ENCODE measurements at places on chromosomes 5 and 9.

DNA sequence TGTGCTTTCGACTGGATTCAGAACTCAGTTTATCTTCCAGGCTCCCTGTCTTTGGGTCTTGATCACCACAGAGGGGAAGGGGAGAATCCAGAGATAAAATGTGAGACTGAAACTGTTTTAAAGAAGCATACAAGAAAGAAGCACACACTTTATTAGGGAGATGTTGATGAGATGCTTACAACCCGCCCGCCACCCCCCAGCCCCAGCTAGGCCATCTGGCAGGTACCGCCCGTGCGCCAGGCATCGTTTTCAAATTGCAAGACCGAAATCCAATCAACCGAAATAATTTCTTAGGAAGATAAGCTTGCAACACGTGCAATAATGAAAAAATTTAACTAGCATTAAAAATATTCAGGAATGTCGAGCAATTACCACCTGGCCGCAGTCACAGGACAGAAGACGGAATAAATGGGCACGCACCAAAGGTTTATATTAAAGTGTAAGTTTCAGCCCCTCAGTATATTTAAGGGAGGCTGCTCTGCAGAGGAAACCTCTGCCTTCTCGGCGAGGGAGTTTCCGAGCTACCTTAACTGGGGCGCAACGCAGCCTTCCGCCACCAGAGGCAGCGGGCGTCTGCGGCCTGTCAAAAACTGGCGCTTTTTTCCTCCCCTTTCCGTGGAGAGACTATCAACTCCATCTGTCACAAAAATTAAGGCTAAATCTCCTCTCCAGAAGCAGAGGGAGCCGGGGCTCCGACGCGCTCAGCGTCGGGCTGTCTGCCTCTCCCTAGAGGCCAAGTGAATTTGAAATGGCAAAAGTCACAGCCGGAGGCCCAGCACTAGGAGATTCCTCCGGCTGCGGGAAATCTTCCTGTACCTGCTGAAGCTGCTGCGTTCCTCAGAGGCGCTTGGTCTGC is 996 bp upstream of the GAS1 start:
- DNase-seq, result no peak

DNA sequence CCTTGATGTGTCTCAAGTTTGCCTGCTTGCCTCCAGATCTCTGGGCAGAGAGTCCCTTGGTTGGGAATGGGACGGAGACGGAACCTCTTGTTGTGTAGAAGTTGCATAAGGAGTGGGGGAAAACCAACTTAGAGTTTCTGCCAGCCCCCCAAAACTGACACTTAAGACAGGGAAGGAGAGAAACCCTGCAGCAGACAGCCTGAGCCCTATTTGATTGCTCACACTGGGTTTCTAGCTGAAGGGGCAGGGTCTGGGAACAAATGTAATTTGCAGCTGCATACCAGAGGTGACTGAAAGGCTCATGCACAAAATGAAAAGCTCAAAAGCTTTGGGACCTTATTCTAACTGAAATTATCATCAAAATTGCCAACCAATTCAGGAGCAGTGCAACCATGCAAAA is 254.5 kb downstream of the RASEF start:
- no peak for DNase-seq

- no peak for DNase-seq
These were observed 1.3 kb upstream of the NIPBL start for GRCh38 chr5:36875051-36875789.

- no peak for DNase-seq
These were observed 199.3 kb upstream of the PDE4D start for GRCh38 chr5:60092671-60093422.

- no peak for DNase-seq
These were observed 15.8 kb upstream of the HMHB1 start for GRCh38 chr5:143796125-143796524.

DNA sequence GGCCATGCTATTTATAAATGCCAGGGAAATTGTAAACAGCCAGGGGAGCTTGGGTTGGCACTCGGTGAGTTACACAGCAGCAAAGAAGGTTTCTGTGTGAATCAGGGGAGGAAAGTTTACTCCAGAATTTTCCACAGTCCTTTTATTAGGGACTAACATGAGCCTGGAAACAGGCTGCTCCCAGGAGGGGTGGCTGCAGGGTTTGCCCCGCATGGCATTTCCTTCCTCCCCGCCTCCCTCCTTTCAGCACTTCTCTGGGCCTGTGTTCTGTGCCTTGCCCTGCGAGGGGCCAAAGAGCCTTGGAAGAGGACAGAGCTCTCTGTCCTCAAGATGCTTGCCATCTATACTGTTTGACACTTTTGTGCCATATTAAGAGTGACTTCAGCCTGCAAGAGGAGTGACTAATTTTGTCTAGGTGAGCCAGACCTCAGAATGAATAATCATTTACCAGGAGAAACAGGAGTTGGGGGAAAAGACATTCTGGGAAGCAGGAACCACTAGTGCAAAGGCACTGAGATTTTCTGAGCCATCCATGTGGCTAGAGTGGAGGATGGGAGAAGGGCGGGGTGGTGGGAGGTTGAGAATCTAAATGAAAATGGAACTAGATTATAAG is 1.8 kb downstream of the GSN start:
- DNase-seq, result no peak

DNA sequence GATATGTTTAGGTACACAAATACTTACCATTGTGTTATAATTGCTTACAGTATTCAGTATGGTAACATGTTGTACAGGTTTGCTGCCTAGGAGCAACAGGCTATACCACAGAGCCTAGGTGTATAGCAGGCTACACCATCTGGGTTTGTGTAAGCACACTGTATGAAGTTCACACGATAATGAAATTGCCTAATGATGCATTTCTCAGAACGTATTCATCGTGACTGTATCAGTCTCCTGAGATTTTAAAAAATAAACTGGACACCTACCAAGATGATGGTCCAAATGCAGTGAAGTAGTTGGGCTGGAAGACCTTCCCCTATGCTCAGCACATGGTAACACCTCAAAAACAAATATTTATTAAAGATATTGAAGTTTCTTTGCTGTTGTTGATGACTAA is 103.3 kb upstream of the NFIB start:
- DNase-seq, result no peak

DNA sequence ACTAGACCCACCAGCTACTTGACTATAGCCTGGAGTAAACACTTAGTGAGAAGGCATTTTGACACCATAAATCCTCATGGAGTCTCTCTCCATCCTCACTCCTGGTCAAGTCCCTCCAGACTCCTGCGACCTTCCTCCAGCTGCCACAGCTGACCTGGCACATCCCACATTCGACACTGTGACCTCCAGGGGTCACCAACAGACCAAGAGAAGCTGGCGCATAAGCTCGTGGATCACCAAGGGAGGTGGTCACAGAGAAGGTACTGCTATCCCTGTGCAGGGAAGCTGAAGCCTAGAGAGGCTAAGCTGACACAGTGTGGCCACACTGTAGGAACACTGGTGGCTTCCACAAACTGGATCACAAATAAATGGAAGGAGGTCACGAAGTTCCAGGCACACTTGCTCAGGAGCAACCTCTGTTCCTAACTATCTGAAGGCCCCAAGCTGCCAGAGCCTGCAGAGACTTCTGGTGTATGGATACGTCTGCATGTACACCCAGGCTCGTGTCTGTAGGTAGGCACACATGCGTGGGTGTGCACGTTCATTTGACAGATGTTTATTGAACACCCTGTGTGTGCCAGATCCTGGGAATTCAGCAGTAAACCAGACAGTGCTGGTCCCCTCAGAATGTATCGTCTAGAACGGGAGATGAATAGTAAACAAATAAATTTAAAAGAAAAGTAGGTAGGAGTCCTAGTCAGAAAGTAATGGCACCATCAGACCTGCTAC is 104.4 kb downstream of the C5orf15 start:
- DNase-seq, result no peak

DNA sequence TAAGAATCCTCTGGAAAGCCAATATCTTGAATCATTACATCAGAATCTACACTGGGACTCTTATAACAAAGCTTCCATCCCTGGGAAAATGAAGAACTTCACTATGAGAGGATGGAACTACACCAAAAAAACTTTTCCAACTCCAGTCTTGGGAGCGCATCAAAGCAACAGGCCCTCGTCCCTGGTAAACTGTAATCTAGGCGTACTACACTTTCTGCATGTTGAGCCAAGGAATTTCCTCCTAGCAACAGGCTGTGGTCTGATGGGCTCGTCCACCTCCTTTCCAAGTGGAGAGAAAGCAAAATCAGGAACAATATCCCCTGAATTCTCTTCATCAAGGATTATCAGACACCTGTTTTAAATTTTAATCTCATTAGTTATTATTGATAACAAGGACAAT is 94.1 kb downstream of the NFIB start:
- no peak for DNase-seq

DNA sequence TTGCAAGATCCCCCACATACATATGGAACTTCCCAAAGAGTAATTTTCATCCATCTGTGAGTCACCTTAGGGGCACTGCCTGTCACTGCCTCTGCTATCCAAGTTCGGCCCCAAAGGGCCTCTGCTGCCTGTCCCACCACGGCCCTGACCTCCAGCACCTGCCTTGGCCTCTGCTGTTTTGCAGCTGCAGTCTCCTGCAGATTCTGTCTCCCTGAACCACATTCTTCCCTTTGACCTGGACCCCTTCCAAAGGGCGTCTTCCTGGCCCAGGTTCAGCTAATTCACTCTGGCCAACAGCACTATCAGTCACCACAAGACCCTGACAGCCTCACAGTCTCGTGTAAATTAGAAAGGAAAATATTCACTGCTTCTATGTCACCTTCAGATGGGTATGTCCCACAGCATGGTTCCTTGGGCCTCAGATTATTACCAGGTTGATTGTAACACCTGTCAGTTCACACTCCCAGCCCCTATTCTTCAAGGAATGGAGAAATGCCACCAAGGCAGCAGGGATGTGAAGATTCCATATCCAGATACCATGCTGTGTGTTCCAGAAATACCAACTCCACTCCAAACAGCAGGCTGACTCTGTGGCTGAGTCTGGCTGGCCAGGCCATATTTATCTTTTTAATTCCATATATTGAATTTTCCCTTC is 479.3 kb downstream of the ARHGEF28 start:
- no peak for DNase-seq

GRCh38 chr9:70933321-70933720 is 188.1 kb downstream of the TRPM3 start:
- no peak for DNase-seq

- no peak for DNase-seq
These were observed 248.1 kb downstream of the IRX1 start for GRCh38 chr5:3843706-3844105.

- no peak for DNase-seq
These were observed 39.6 kb upstream of the TIFAB start for GRCh38 chr5:135491552-135492318.

- DNase-seq, result no peak
These were observed 2.8 kb upstream of the RACK1 start for GRCh38 chr5:181246276-181247049.

DNA sequence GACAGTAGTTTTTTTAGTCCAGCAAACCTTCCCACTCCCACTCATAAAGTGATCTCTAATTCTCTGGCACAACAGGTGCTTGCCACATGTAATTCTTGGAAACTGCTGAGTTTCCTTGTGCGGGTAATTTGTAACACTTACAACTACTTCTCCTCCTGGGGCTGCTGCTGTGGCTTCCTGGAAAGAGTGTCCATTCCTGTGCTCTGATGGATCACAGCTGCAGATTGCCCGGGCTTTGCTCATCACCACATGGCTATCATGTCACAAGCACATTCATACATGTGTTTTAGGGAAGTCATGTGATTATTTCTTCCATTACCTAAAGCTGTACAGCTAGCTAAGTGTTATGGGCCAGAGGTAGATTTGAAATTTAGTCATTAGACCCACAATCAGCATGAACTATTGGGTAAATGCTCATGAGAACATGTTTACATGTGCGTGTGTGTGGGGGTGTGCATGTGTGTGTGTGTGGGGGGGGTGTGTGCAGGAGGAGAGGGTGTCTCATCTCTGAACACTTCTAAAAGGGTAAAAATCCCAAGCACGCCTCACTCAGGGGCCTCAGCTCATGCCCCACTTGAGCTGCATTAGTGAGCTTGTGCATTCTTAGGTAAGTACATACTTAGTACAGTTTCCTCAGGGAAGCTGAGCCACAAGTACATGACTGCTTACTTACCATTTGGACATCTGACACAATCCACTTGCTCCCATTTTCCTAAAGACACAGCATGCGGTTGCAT is 118.1 kb upstream of the CCDC112 start:
- DNase-seq, result no peak

DNA sequence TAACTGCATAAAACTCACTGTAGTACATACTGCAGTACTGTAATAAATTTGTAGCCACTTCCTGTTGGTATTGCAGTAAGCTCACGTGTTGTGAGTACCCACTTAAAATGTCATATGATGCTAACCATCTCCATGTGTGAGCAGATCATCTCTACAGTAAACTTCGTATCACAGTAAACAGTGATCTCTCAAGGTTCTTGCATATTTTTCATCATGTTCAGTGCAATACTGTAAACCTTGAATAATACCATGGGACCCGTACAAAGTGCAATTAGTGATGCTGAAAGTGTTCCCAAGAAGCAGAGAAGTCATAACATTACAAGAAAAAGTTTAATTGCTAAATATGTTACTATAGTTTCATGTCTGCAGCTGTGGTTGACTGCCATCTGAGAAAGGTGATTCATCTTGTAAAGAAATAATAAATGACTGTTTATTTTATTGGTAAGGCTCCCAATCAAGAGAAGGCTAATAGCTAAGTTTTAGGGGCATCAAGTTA is 253.8 kb upstream of the POU5F2 start:
- no peak for DNase-seq

DNA sequence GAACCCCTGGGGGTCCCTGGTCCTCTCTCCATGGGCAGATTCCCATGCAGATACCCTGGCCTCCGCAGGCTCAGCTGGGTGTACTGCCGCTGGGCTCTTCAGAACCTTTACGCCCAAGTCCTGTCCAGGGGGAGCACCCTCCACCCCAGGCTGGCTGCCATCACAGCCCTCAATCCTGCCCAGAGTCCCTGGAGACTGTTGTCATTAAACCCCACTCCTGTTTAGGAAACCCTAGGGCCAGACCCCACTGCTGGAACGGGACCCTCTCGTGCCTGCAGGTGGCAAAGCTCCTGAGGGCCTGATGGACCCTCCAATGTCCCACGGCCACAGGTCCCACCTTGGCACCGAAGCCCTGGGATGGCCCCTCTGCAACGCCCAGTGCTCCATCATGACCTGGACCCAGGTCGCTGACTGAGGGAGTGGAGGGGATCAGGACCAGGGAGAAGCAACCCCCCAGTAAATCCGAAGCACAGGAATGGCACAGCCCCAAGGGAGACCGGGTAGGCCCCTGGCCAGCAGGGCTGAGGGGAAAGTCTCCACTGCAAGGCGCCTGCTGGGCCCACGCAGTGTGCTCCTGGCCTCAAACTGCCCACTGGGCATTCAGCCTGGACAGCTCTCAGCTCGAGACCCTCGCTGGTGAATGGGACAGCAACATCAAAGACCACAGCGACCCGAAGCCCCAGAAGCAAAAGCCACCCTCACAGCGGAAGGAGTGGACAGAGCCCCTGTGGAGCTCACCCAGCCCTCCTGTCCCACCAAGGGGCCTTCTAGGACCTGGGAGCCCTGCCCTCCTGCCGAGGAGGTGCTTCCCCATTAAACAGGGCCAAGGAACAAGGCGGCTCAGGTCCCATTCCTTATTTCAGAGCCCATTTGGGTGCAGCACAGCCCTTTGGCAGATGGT is 8.3 kb downstream of the ZDHHC11B start:
- DNase-seq, result no peak
